Stimulated activated CD4-positive, alpha-beta T cell treated with anti-CD3 and anti-CD28 coated beads, TNF-alpha, amount 100 ng/mL, for 24 hours (primary cell): ENCODE measurements at places on chromosomes 1 and 21.

- no peak for DNase-seq
These were observed 16.3 kb upstream of the HPCAL4 start for GRCh38 chr1:39707506-39707905.

- DNase-seq: no peak
These were observed 5.5 kb upstream of the PRKAB2 start for GRCh38 chr1:147177611-147178380.

GRCh38 chr1:46180082-46180616 is 3.9 kb upstream of the P3R3URF start:
- no peak for DNase-seq

- no peak for DNase-seq
These were observed 9.2 kb downstream of the THBS3 start for GRCh38 chr1:155198547-155198906.

DNA sequence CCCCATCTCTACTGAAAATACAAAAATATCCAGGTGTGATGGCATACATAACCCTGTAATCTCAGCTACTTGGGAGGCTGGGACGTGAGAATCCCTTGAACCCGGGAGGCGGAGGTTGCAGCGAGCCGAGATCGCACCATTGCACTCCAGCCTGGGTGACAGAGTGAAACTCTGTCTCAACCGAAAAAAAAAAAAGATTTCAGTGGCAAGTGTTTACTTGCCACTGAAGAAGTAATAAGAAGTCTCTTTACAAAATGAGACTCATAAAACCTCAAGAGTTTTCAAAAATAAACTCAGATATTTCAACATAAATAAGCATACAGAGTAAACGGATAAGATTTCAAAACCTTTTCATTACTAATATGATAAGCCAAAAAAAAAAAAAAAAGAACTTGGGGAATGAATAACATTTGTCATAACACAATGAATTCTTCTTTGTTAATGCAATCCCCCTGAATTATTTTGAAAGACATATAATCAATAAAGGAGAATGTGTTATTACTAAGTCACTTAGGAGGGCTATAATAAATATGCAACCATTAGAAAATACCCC is 34.2 kb upstream of the EXO1 start:
- DNase-seq: no peak

DNA sequence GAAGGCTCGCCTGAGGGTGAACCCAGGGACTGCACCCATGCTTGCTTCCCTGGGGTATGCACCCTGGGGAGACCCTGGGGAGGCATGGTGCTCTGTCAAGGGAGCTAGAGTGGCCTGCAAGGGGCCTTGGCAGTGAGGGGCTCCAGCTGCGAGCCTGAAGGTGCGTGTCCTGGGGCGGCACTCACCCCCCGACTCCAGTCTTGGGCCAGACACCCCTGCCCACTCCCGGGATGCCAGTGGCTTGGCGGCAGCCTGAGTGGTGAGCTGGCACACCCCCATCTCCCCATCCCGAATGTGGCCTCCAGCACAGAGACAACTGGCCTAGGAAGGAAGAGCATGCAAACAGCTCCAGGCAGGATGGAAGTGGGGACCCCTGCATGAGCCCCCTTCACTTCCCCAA is 2.6 kb downstream of the SUMO3 start:
- no peak for DNase-seq

- no peak for DNase-seq
These were observed 10.8 kb upstream of the SLC25A34 start for GRCh38 chr1:15724949-15725880.

- no peak for DNase-seq
These were observed 13.7 kb downstream of the PTGFRN start for GRCh38 chr1:116923421-116923820.

DNA sequence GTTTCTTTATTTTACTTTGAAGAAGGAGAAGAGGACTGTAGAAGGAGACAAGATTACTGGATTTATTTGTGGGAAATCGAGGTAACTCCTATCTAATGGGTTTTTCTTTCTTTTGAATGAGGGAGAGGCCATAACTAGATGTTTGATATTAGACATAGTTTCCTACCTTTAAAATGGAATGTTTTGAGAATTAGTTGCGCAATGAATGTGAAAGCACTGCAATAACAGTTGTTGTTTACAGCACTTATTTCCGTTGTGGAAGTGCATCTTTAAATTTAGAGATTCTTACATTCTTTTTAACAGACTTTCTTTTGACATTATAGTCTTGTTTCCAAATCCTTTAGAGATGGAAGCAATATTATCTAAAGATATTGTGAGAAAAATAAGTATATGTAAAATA is 229.0 kb downstream of the SRGAP2C start:
- DNase-seq: no peak

GRCh38 chr1:90074566-90074965 is 79.7 kb downstream of the ZNF326 start:
- DNase-seq: no peak
